ENCODE measurements at places on chromosomes 4 and X.

GRCh38 chrX:68755616-68756125, 73.2 kb upstream of the EFNB1 start:
- no peak for DNase-seq

GRCh38 chr4:25878676-25879075, 15.9 kb upstream of the SEL1L3 start:
- no peak for DNase-seq

DNA sequence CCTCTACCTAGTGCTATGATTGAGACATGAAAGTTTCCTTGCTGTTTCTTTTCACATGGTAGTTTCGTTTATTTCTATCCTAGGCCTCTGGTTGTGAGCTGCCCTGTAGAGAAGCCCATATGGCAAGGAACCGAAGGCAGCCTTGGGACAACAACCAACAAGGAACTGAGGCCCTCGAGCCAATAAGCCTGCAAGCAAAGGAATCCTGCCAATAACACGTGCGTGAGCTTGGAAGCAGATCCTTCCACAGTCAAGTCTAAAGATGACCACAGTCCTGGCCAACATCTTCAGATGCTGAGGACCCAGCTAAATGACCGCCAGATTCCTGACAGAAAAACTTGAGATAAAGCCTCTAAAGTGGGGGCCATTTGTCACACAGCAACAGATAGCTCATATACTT, 100.4 kb upstream of the FAM9B start:
- no peak for DNase-seq

- DNase-seq = no peak
These were observed 434.9 kb downstream of the ARHGAP24 start for GRCh38 chr4:85909851-85910250.

DNA sequence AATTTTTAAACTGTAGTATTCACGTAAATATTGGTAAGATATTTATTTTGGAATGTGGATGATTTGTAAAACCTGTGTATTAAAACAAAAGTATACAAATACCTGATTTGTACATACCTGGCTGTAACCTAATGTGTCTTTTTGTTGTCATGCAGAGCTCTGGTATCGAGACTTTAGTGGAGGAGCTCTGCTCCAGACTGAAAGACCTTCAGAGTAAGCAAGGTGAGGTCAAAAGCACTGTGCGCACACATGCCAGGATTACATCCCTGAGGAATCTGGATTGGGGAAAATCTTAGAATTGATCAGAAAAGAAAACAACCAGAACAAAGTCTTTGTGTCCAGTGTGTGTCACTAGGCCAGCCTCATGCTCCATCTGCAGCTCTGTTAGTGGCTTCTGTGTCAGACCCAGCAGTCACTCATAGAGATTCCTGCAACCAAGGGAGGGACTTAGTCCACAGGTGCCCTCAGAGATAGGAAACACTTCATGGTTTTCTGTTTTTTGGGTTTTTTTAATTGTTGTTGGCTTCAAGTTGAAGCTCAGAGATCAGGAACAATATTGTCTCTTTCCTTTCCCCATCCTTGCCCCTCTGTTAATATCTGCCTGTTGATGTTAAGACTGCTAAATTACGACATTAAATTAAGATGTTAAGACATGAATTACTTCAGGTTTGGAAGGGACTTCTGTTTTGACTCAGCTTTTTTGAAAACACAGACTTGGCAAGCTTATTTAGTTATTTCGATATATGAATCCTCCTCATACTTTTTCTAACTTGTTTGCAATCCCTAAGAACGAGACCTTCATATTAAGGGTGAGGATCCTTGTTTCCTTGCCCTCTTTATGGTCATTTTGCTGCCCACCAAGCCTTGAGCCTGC, 52.4 kb upstream of the TBC1D14 start:
- DNase-seq = no peak

DNA sequence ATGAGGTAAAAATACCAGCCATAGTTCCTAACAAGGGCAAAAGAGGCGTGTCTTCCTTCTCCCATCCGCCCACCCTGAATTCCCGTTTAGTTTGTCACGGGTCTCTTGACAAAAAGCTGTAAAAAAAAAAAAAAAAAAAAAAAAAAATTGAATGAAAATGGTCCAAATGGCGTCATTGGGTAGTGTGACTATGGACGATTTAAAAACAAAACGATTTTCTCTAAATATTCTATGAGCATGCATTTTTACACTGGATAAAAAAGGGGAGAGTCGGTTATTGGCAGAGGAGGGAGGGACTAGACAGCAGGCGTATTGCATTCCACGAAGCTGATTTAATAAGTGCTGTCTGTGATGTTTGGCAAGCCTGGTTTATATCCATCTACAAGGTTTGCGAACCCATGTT, at the start of gene FAM133A:
Gene FAM133A, plus strand, starts transcription at position 338 of the 403 bp plus-strand sequence. CDS start 35,214 bp downstream, outside the sequence.
- DNase-seq = peak; percentile 54

- no peak for DNase-seq
These were observed 49.2 kb downstream of the CEP44 start for GRCh38 chr4:174332741-174333493.

- no peak for DNase-seq
These were observed 136.8 kb upstream of the RAPGEF2 start for GRCh38 chr4:158966091-158966490.

- no peak for DNase-seq
These were observed 207.6 kb downstream of the NAF1 start for GRCh38 chr4:162959046-162959445.

DNA sequence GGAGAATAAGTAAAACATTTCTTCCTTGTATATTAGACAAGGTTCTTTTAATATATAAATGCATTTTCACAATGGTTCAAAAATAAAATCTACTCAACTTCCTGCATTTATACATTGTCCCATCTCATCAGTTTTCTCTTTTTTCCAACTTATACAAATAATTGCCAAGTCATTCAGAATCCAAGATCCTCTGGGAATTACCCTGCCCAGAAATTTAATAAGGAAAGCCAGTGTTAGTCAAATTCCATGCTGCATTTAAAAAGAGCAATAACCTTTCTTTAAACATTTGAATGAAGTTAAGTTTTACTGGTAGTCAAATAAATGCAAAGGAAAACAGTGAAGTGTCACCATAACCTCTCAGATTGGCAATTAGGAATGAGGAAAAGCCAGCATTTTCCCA, 357.9 kb downstream of the PPP3CA start:
- DNase-seq = no peak

DNA sequence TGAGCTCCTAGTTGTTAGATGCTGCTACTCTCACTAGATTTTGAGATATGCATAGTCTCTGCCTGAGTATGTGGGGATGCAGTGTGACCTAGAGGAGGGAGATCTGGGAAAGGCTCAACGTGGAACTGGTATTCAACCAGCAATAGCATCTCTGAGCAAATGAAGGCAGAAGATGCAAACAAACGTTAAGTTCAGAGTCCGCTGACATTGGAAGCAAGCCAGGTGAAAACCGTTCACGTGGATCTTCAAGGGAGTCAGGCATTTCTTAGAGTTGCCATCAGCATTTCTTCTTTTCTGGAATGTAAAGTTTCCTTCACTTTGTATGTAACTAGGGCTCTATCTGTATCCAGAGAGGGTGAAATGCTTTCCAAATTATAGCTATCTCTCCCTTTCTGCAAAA, 59.9 kb downstream of the C4orf51 start:
- no peak for DNase-seq

DNA sequence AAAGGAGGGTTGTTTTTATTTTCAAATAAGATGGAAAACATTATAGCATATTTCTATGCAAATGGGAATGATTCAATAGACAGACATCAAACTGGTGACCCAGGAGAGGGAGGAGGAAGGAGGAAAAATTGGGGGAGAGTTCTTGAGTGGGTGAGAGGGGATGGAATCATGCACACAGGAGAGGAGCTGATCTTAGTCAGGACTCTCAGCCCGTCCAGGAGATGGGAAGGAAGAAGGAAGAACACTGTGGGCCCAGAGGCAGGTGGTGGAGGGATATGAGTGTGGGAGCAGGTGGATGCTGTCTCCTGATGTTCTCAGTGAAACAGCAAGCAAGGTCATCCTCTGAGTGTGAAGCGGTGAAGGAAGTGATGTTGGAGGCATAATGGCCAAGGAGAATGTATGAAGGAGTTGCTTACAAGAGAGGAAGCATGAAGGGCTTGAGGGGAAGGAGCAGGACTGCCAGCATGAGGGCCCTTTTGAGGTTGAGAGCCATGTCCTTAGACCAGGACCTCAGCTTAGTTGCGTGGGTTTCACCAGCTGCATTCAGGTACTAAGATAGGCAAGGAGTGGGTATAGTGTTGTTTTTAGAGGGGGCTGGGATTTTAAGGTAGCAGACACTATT, 161.7 kb upstream of the NAP1L5 start:
- no peak for DNase-seq

- DNase-seq = no peak
These were observed 202.9 kb downstream of the TEX13A start for GRCh38 chrX:105017641-105018040.

GRCh38 chr4:186144198-186144945, 39.9 kb downstream of the FAM149A start:
- peak; percentile 33 for DNase-seq

- DNase-seq = no peak
These were observed 650.8 kb upstream of the DIPK2B start for GRCh38 chrX:45851434-45851991.

DNA sequence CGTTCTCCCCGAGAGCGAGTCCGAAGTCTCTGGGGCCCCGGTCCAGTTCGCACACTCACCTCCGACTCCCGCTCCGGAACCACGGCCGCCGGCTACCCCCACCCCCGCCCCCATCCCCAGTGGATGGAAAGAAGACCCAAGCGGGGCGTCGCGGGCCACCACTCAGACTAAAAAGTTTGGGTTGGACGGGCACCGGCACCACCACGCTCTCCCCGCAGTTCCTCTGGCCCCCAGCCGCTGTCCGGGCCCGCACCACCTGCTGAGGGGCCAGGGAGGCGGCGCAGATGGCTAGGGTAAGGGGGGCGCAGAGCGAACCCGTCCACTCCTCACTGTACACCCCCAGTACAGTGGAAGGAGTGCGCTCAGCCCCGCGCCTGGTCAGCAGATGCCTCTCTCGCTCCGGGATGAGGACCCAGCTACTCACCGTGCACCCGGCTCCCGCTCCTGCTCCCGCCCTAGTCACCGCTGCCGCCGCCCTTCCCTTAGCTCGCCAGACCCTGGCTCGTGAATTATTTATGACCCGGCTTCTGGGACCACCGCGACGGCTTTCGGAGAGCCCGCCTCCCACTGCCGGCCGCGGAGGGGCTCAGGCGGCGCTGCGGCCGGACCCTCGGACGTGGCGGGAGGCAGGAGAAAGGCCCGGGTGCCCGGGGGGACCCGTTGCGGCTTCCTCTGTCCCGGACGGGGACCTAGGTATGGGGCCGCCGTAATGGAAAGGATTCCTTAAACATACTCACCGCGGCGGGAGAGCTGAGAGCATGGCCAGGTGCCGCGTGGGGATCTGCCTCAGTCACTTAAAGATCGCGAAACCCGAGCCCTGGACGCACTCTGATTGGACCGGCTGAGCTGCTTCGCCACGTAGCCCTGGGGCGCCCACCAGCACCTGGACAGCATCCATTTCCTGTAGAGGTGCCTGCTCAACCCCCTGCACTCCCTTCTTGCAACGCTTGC, at the start of gene PROM1:
Gene PROM1, minus strand, starts transcription at position 783 of the 951 bp plus-strand sequence. CDS start 8,117 bp downstream, outside the sequence.
- DNase-seq = no peak

DNA sequence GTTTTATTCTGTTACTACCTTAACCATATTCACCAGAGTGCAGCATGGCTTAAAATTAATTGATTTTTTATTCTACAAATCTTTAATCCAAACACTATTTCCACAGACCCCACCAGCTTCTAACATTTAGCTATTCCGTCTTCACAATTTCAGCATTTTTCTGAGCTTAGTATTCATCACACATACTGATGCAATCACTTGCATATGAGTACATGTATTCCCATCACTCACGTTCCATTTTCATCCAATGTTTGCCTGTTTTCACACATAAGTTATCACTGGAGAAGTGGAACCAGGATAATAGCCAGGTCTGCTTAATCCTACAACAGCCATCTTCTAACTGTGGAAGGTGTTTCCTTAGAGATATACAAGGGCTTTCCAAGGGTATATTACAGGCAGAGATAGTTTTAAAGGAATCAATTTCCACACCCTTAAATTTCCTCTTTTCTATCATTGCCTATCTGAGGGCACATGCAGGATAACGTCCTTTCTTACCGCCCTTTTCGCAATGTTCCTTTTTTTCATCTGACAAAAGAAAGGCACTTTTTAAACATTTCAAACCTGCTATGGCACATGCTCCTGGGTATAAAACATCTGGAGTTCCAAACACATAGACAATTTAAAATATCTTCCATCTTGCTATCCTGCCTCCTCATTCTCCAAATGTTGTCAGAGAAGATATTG, 115.8 kb downstream of the CORIN start:
- DNase-seq = peak; percentile 13

- DNase-seq = no peak
These were observed 20.8 kb upstream of the PRPS2 start for GRCh38 chrX:12770440-12770839.

DNA sequence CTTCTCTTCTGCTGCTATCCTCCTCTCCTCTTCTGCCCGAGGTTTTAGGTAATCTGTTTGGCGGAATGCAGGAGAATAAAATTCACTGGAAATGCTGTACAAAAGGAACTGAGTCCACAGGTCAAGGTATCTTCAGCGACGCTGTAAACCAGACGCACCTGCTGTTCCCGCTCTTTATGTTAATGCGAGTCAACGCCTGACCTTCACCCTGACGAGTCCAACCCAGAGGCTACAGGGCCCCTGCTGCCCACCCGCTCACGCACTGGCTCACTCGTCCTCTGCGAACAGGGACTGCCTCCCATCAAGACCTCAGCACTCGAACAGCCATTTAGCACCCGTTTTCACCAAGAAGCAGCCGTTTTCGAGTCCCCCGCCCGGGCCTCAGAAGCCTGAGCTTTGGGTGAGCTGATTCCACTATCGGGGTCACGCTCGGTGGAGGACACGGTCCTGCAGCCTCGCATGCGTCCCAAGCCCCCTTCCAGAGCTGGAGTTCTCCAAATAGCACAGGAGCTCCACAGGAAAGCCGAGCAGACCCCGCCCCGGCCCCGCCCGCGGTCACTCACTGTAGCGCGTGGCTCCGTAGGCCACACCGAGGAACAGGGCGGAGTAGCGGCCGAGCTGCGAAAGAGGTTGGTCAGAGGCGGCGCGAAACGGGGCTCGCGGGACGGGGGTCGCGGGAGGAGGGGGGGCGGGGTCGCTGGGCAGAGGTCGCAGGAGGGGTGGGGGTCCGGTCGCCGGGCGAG, 556 bp downstream of the ATP5ME start:
- no peak for DNase-seq

- DNase-seq = no peak
These were observed 135.8 kb upstream of the TBL1X start for GRCh38 chrX:9329056-9329455.

DNA sequence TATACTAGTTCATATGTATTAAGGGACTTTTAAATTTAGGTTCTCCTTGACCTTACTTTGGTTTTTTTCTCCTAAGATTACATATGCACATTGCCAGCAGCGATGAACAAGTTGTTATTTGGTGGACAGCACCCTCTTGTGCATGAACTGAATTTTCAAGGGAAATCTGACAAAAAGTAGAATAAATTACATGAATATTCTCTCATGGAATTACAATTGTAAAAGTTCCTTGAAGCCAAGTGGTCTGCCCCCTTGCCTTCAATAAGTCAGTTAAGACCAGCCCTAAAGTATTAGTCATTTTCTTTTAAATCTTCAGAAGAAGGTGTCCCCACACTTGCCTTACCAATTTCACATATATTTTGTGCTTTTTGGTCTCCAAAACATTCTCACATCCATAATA, 30.7 kb upstream of the SMARCA5 start:
- peak; percentile 42 for DNase-seq
